ENCODE measurements at places on chromosomes 2 and 18. TPM values are rescaled to one million over a fixed set of nuclear protein-coding genes. Genes with fewer than 3 reads are reported as not detected.
A peak's percentile ranks its signal among the peaks of the same experiment; 100 is the strongest.

DNA sequence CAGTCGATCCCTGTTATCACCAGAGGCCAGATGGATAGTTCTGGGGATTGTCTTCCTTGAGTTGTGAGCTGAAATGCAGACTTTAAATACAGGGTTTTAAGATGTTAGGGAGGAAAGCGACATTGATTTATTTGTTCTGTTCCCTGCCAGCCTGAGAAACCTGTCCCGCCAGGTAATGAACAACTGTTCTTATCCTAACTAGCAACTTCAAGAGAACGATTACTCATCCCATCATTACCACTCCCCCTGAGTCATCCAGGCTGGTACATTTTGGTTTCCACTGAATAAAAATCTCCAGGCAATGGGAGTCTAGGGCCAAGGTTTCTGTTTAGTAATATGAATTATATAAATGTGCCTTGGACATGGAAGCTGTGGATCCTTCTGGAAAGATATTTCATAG, 131.2 kb downstream of the LYPD6B start:
- no peak for DNase-seq

DNA sequence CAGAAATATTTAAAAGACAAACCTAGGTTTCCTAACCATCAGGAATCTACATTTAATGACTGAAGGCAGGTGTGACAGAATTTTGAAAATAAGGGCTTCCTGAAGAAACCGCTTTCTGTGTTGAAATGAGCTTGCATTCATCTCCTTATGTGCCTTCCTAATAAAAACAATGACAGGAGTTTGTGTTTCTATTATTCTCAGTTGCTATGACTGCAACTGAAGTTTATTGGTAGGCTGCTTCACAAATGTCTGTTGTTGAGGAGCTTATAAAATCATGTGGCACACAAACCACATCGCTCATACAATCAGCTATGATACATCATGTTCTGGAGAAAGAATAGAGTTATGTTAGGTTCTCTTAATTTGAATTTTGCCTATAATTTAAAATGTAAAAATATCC, 362.7 kb upstream of the SLC8A1 start:
- DNase-seq = no peak

- DNase-seq = no peak
These were observed 87.0 kb downstream of the ZEB2 start for GRCh38 chr2:144432921-144433320.

DNA sequence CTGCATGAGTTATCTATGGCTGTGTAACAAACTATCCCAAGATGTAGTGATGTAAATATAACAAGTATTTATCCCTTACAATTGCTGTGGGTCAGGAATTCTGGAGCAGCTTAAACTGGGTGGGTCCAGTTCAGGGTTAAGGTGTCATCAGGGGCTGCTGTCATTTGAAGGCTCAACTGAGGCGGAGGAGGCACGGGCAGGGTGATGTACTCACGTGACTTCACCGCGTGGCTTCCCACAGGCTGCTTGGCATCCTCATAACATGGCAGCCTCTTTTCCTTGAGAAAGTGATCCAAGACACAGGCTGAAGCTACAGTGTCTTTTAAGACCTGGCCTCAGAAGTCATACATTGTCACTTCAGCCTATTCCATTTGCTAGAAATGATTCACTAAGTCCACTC, 125.8 kb downstream of the PTGR3 start:
- DNase-seq = no peak

GRCh38 chr2:121245913-121246312, 39.1 kb downstream of the TFCP2L1 start:
- DNase-seq = no peak

DNA sequence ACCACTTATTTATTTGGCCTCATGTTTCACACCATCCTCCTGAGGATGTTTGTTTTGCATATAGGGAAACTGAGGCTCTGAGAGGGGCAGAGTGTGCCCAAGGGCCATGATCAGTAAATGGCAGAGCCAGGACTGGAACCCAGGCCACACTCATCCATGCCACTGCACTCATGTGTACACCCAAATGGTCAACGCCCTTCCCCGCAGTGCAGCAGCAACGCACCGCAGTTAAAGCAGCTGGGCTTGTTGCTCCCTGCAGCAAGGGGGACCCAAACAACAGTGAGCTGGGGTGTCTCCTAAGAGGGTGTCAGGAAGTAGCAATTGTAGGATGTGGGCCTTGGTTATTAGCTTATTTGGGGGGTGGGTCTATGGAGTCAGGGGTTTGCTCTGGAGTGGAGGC, 36.6 kb downstream of the ZAP70 start:
- DNase-seq = no peak

- DNase-seq = no peak
These were observed 51.1 kb upstream of the TNP1 start for GRCh38 chr2:216911008-216911407.

- DNase-seq = no peak
These were observed 289.4 kb downstream of the AFF3 start for GRCh38 chr2:99852956-99853355.

- DNase-seq = no peak
These were observed 468.3 kb upstream of the GYPC start for GRCh38 chr2:126187668-126188067.

GRCh38 chr2:173159791-173160463, 84.3 kb downstream of the MAP3K20 start:
- DNase-seq = no peak

DNA sequence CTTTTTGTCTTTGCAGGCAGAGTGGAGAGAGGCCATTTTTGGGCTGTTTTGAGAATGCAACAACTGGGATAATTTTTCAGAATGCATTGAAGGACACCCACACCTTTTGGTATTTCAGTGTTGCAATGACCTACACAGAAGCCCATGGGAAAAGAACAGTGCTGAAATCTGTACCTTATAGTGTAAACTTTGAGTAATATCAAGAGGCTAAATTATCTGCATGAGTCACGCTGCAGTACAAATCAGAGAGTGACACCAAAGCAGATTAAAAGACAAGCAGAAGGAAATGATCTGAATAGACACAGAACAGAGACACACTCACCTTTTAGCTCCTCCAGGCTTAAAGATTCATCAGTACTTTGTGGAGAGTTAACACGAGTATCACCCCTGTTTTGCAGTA, 265.3 kb downstream of the PAX3 start:
- DNase-seq = no peak

DNA sequence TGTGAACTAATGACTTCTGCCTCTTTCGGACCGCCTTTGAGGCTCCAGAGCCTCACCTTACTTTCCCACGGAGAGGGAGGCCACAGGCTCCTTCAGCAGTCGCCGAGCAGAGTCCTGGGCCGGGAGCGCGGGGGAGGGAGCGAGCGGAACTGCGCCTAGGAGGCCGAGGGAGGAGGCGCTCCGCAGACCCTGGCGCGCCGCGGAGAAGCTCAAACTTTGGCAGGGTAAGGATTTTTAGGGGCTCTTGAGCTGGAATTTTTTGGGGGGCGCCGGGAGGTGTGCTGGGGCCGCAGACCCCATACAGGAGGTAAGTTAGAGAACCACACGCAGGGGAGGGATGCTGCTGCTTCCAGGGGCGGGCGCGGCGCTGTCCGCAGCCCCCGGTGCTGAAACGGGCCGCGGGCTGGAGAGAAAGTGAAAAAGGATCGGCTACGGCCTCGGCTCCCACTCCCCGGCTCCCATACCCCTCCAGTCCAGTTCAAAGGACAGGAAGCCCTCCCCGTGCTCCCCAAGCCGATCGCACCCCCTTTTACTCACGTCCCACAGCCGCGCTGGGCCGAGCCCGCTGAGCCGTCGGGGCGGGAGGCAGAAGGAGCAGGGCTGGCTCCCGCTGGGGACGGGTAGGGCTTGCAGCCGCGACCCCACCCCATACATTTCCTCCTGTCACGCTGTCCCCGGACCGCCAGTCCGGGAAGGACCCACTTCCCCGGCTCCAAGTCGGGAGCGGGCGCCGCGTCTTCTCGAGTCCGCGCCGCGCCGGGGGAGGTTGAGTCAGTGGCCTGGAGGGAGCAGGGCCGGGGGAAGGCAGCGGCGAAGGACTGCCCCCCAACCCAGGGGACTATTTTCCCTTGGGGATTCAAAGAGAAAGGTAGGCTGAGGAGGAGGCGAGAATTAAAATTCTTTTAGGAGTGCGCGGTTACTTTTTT, at the start of gene CNGA3:
Gene CNGA3, plus strand, starts transcription at position 146 of the 926 bp plus-strand sequence. CDS start 23,520 bp downstream, outside the sequence.
- no peak for DNase-seq

DNA sequence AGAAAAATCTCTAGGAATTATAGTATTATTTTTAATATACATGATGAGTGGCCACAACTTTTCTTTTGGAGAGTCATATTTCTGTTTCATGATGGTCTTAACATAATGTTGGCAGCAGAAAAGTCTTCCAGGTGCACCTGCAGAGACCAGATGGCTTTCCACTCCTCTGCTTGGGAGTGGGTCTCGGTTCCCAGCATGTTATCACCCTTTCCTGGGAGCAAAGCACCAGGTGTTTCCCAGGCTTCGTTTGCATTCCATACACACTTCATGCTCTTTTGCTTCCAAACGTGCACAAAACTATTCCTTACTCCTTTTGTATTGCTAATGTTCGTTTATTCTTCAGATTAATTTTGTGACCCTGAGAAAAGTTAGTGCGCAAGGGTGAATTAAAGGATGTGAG, 305.2 kb downstream of the CDH2 start:
- DNase-seq = no peak

- no peak for DNase-seq
These were observed 22.5 kb upstream of the PLEKHM3 start for GRCh38 chr2:208047840-208048239.

DNA sequence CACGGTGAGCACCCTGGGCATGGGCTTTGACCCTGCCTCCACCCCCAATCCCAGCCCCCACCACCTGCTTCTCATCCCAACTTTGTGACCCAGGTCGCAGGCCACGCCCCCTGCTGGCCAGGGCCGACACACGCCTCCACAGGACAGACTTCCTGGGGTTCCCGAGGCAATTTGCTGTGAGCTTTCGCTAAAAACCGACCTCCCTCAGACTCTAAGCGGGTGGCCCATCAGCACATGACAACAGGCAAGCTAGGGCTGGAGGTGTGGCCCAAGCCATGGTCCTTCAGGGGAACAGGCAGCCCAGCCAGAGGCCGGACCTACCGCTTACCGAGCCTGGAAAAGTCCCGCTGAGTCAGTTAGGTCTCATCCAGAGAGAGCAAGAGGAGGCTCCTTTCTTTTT, 31.9 kb downstream of the C1QL2 start:
- no peak for DNase-seq

GRCh38 chr2:63872571-63873328, 31.1 kb downstream of the UGP2 start:
- DNase-seq = no peak

DNA sequence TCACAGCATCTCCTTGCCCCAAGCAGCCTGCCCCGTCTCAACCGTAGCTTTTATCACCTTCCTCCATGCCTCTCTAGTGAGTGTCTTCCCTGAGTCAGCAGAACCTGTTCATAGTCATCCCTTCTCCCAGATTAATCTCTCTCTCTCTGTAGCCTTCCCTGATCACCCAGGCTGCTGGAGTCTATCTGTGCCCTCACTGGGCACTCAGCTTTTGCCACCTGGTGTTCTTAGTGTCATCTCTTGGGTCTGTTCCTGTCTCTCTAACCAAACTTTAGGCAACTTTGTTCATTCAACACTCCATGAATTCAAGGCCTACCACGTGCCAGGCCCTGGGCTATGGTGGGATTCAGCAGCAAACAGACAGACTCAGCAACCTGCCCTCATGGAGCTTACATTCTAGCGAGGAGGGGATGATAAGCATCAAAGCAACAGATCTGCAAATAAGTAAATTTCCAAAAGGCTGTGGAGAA, 159.1 kb downstream of the SMAD7 start:
- DNase-seq = no peak

DNA sequence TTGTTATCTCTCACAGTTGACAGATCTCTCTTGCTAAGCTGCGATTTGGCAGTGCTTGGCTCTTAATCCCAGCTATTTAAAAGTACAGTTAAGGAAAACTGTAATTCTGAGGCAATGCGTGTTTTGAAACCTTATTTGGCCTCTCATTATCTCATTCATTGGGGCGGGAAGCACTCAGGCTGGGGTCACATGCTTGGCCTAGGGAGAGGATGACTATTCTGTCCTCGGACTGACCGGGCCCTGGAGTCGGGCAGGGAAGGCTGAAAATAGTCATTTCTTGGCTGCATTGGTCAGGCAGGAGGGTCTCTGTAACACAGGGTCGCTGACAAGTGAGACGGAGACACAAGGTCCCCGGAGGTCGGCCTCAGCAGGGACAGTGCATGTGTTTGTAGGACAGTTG, 20.2 kb upstream of the EMILIN2 start:
- no peak for DNase-seq

DNA sequence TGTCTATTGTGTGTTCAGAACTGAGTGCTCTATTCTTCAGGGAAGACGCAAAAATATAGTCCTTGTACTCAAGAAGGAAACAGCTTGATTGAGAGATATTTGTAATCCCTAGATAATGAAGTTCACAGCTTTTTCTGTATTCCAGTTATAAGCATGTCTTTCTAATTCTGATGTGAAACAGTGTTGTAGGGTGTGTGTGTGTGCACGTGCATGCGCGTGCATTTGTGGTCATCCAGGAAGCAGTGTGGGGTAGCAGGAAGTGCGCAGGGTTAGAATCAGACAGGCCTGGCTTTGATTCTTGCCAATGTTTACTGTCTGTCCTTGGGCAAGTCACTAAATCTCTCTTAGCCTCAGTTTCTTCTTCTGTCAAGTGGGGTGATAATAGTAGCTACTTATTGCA, 87.9 kb downstream of the NPAS2 start:
- no peak for DNase-seq

- DNase-seq = no peak
These were observed 12.7 kb upstream of the MAPRE2 start for GRCh38 chr18:35028536-35028935.

- DNase-seq = no peak
These were observed 122.1 kb downstream of the MGAT5 start for GRCh38 chr2:134375935-134376334.

GRCh38 chr2:196750977-196751631, 48.4 kb downstream of the GTF3C3 start:
- peak; percentile 30 for DNase-seq

DNA sequence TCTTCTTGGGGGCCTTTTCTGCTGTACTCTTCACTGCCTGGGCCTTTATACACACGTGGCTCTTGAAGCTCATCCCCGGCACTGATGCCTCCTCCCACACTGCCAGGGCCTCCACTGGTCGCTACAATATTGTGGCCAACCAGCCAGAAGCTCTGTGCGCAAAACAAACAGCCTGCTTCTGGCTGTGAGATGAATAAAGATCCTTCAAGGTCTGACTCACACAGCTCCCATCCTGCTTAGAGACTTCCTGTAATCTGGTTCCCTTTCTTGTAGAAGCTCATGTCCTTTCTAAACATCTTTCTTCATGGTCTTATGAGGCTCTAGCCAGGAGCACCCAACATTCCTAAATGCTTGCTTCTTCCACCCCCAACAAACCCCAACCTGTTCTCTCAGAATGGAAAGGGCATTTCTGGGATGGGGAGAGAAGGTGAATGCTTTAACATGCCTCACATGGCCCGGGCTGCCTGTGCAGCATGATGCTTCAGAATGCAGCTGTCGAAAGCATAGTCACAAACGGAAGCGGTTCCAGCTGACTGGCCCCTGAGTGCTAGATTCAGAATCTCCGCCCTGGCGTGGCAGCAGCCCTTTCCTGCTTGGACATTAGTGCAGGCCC, 24.6 kb downstream of the NRP2 start:
- DNase-seq = no peak

GRCh38 chr2:40039549-40039948, 260.5 kb upstream of the THUMPD2 start:
- DNase-seq = no peak

Gene DUSP19
- polyA plus RNA-seq = 4.9 TPM

Gene BBS5
- polyA plus RNA-seq = 20.3 TPM

Gene HNMT
- 63.9 TPM for polyA plus RNA-seq

Gene ABCG5
- 0.91 TPM for polyA plus RNA-seq

Gene RFX8
- 1.1 TPM for polyA plus RNA-seq

Gene SLC35F6
- polyA plus RNA-seq = 15.4 TPM

Gene C2orf68
- polyA plus RNA-seq = 81.2 TPM

Gene C1QL2
- not detected for polyA plus RNA-seq

Gene DNAH7
- polyA plus RNA-seq = 6.5 TPM

Measured in renal cortex interstitium (tissue), 15 donors.